ENCODE measurements at places on chromosomes 5 and 9. TPM values are rescaled to one million over a fixed set of nuclear protein-coding genes. Genes with fewer than 3 reads are reported as not detected.

GRCh38 chr9:106883626-106884190 lies 20.7 kb downstream of the ZNF462 start:
- no peaks in the 10 kb centered on the region for H3K27me3 ChIP-seq
- H3K36me3 ChIP-seq = no peaks in the 10 kb centered on the region
- DNase-seq = no peak
- no peak overlapping the region for H3K4me3 ChIP-seq
- no peak overlapping the region for H3K27ac ChIP-seq
- peaks cover 34% of the 10 kb centered on the region for H3K4me1 ChIP-seq

DNA sequence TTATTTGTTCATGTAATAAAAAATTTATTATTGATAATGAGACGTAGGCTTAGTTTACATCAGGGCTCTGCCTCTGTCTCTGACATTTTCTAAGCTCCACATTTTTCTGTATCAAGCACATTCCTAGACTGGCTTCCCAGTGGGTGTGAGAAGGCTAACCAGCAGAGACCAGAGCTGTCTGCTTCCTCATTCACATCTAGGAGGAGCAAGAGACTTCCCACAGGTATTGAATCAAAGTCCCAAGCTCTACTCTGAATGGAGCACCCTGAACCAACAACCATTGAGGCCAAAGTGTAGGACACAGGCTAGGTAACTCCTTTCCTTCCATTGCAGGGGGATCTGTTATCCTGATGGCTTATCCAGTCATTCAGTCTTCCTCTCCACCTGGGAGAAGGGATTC lies 72.4 kb downstream of the PARP8 start:
- no peak for DNase-seq
- no peaks in the 10 kb centered on the region for H3K4me1 ChIP-seq
- H3K36me3 ChIP-seq = no peaks in the 10 kb centered on the region
- H3K27ac ChIP-seq = no peak overlapping the region
- no peak overlapping the region for H3K4me3 ChIP-seq
- H3K27me3 ChIP-seq = no peaks in the 10 kb centered on the region

DNA sequence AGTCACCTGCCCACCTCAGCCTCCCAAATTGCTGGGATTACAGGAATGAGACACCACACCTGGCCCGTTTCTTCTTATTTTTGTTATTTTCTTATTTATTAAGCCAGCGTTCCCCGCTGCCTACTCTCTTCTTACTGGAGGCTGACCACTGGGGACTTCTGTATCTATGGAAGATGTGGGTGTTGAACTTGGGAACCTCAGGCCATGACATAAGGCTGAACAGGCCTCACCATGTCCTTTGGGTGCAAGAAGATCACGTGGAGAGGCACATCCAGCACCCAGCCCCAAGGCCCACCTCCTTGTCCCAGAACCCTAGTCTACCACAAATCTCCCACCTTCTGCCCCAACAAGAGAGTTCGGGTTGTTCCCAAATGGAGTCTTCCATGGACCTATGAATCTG lies 59.4 kb upstream of the NEK6 start:
- no peaks in the 10 kb centered on the region for H3K36me3 ChIP-seq
- no peak overlapping the region for H3K27ac ChIP-seq
- no peaks in the 10 kb centered on the region for H3K27me3 ChIP-seq
- no peak overlapping the region for H3K4me3 ChIP-seq
- DNase-seq = no peak

The PCDH12 gene
- total RNA-seq = 0.57 TPM

The TSLP gene
- total RNA-seq = 0.30 TPM

GRCh38 chr5:149860801-149861322 lies 83.7 kb downstream of the PDE6A start:
- peak; percentile 40 for DNase-seq
- H3K36me3 ChIP-seq = no peaks in the 10 kb centered on the region
- H3K27me3 ChIP-seq = no peaks in the 10 kb centered on the region
- no peaks in the 10 kb centered on the region for H3K4me1 ChIP-seq

DNA sequence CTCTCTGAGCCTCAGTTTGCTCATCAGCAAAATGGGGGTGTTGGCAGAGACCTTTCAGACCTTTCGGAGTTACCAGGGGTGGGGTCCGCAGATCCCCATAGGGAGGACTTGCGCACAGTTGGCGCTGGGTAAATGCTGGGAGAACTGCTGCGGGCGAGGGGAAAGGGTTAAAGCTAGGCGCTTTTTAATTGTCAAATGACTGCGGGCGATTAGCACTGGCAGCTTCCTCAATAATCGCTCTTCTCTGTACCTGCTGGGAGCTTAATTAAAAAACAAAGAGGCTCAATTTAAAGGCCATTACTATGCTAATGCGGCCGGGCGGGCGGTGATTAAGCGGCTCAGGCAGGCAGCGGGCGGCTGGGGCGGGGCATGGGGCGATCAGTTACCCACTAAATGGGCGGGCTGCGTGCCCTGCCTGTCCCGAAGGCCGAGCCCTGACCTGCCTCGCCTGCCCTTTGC lies 63.0 kb downstream of the LMX1B start:
- DNase-seq = no peak
- no peak overlapping the region for H3K4me3 ChIP-seq
- no peaks in the 10 kb centered on the region for H3K4me1 ChIP-seq
- peaks cover 99% of the 10 kb centered on the region for H3K27me3 ChIP-seq
- no peaks in the 10 kb centered on the region for H3K36me3 ChIP-seq

- no peaks in the 10 kb centered on the region for H3K36me3 ChIP-seq
- peaks cover 6% of the 10 kb centered on the region for H3K27me3 ChIP-seq
- H3K27ac ChIP-seq = no peak overlapping the region
- no peak overlapping the region for H3K4me3 ChIP-seq
Observed at GRCh38 chr9:34582787-34583186, 6.7 kb downstream of the CNTFR start.

GRCh38 chr5:42875785-42876374 lies 64.2 kb upstream of the SELENOP start:
- peaks cover 4% of the 10 kb centered on the region for H3K4me1 ChIP-seq
- no peak overlapping the region for H3K27ac ChIP-seq
- no peak for DNase-seq
- no peaks in the 10 kb centered on the region for H3K27me3 ChIP-seq
- H3K36me3 ChIP-seq = no peaks in the 10 kb centered on the region

DNA sequence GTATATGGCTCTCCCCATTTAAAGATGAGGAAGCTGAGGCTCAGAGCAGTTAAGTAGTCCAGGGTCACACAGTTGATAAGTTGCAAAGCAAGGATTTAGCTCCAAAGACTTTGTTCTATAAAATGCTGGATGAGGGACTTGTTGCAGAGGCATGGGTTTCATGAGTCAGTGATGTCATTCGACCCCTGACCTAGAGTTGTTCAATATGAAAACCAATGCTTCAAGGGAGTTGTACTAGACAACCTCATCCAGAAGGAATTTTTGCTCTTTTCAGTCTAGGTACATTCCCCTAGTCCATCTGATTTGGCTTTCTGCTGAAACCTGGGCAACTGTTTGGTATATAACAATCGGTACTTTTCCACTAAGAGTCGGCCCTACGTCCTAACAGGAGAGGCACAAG lies 550.4 kb downstream of the EBF1 start:
- H3K27ac ChIP-seq = no peak overlapping the region
- H3K4me1 ChIP-seq = no peaks in the 10 kb centered on the region
- H3K36me3 ChIP-seq = no peaks in the 10 kb centered on the region
- H3K27me3 ChIP-seq = no peaks in the 10 kb centered on the region
- no peak for DNase-seq
- H3K4me3 ChIP-seq = no peak overlapping the region

GRCh38 chr9:123174887-123175518 lies 93.4 kb downstream of the STRBP start:
- no peaks in the 10 kb centered on the region for H3K4me1 ChIP-seq
- no peak for DNase-seq
- H3K36me3 ChIP-seq = no peaks in the 10 kb centered on the region
- H3K27ac ChIP-seq = no peak overlapping the region
- H3K4me3 ChIP-seq = no peak overlapping the region

The TOR1B gene
- total RNA-seq = 18.0 TPM

Measured in cardiac muscle cell (in vitro differentiated cells and primary cell).